Caki2 (cell line): ENCODE measurements at places on chromosomes 3 and 15. TPM values are rescaled to one million over a fixed set of nuclear protein-coding genes. Genes with fewer than 3 reads are reported as not detected.

TMIE gene
- not detected in 2 replicates for total RNA-seq

SPTBN5 gene
- not detected in 2 replicates for total RNA-seq

ATP11B gene
- 30.0 and 40.8 TPM in 2 replicates for total RNA-seq

ARGFX gene
- not detected in 2 replicates for total RNA-seq

GRAMD2A gene
- total RNA-seq = 0.47 and 12.9 TPM in 2 replicates

GOLGA6D gene
- not detected in 2 replicates for total RNA-seq

IQCF5 gene
- not detected in 2 replicates for total RNA-seq

FANCD2OS gene
- not detected in 2 replicates for total RNA-seq

DUOXA2 gene
- total RNA-seq = not detected in 2 replicates

ZNF620 gene
- 0.88 and 1.0 TPM in 2 replicates for total RNA-seq

MUC20 gene
- 0.17 and 29.7 TPM in 2 replicates for total RNA-seq

FRMD4B gene
- total RNA-seq = 6.0 and 17.4 TPM in 2 replicates

MED12L gene
- 0.24 TPM in 1 of 2 replicates, not detected in the other for total RNA-seq

CHRNA5 gene
- total RNA-seq = 9.0 and 44.5 TPM in 2 replicates

KIF23 gene
- total RNA-seq = 20.6 and 25.1 TPM in 2 replicates

CAND2 gene
- total RNA-seq = not detected in 2 replicates

STAB1 gene
- not detected in 2 replicates for total RNA-seq

CCR9 gene
- total RNA-seq = 0.81 TPM in 1 of 2 replicates, not detected in the other

KY gene
- total RNA-seq = not detected in 2 replicates

NKTR gene
- total RNA-seq = 2.7 and 16.3 TPM in 2 replicates

LRTM1 gene
- total RNA-seq = not detected in 2 replicates

CAPN3 gene
- total RNA-seq = 0.17 TPM in 1 of 2 replicates, not detected in the other

GALNT15 gene
- not detected in 2 replicates for total RNA-seq

CADPS gene
- not detected in 2 replicates for total RNA-seq

AADAC gene
- total RNA-seq = not detected in 2 replicates

ZBBX gene
- 12.2 TPM in 1 of 2 replicates, not detected in the other for total RNA-seq

ZNF280D gene
- 5.5 and 10.7 TPM in 2 replicates for total RNA-seq

SUCNR1 gene
- total RNA-seq = 0.47 TPM in 1 of 2 replicates, not detected in the other

HRG gene
- total RNA-seq = not detected in 2 replicates

DLEC1 gene
- not detected in 2 replicates for total RNA-seq

SH2D7 gene
- not detected in 2 replicates for total RNA-seq

PCSK6 gene
- total RNA-seq = 5.5 and 9.4 TPM in 2 replicates

COPG1 gene
- total RNA-seq = 74.1 and 114 TPM in 2 replicates

FAM3D gene
- not detected in 2 replicates for total RNA-seq

CFAP100 gene
- total RNA-seq = not detected in 2 replicates

GBE1 gene
- 40.3 and 81.9 TPM in 2 replicates for total RNA-seq

FOXB1 gene
- total RNA-seq = not detected in 2 replicates

ZNF501 gene
- total RNA-seq = 2.1 and 3.8 TPM in 2 replicates

CRABP1 gene
- not detected in 2 replicates for total RNA-seq

POPDC2 gene
- not detected in 2 replicates for total RNA-seq

SELENOS gene
- total RNA-seq = 93.1 and 96.6 TPM in 2 replicates

RBM5 gene
- total RNA-seq = 42.3 and 44.1 TPM in 2 replicates

CSPG5 gene
- 4.4 and 12.5 TPM in 2 replicates for total RNA-seq

C3orf18 gene
- total RNA-seq = 3.8 and 7.1 TPM in 2 replicates

GASK1A gene
- 0.24 TPM in 1 of 2 replicates, not detected in the other for total RNA-seq

AHSG gene
- total RNA-seq = not detected in 2 replicates

CCDC39 gene
- not detected in 2 replicates for total RNA-seq

TRANK1 gene
- 4.0 and 16.1 TPM in 2 replicates for total RNA-seq

CERS3 gene
- not detected in 2 replicates for total RNA-seq

NR1I2 gene
- total RNA-seq = not detected in 2 replicates

CHRFAM7A gene
- 0.34 and 8.6 TPM in 2 replicates for total RNA-seq

CAMK2N2 gene
- total RNA-seq = not detected in 2 replicates

SRP14 gene
- total RNA-seq = 175 and 229 TPM in 2 replicates

ATP13A4 gene
- not detected in 2 replicates for total RNA-seq

GHSR gene
- not detected in 2 replicates for total RNA-seq

ITGA11 gene
- total RNA-seq = not detected in 2 replicates

NRROS gene
- total RNA-seq = not detected in 2 replicates

FAM107A gene
- not detected in 2 replicates for total RNA-seq

CRELD1 gene
- total RNA-seq = 12.7 and 22.6 TPM in 2 replicates

GABRB3 gene
- total RNA-seq = 1.3 and 5.3 TPM in 2 replicates
